ENCODE measurements at places on chromosomes 11 and 22.

- no peak for DNase-seq
These were observed 17.9 kb downstream of the APLNR start for GRCh38 chr11:57219021-57219627.

DNA sequence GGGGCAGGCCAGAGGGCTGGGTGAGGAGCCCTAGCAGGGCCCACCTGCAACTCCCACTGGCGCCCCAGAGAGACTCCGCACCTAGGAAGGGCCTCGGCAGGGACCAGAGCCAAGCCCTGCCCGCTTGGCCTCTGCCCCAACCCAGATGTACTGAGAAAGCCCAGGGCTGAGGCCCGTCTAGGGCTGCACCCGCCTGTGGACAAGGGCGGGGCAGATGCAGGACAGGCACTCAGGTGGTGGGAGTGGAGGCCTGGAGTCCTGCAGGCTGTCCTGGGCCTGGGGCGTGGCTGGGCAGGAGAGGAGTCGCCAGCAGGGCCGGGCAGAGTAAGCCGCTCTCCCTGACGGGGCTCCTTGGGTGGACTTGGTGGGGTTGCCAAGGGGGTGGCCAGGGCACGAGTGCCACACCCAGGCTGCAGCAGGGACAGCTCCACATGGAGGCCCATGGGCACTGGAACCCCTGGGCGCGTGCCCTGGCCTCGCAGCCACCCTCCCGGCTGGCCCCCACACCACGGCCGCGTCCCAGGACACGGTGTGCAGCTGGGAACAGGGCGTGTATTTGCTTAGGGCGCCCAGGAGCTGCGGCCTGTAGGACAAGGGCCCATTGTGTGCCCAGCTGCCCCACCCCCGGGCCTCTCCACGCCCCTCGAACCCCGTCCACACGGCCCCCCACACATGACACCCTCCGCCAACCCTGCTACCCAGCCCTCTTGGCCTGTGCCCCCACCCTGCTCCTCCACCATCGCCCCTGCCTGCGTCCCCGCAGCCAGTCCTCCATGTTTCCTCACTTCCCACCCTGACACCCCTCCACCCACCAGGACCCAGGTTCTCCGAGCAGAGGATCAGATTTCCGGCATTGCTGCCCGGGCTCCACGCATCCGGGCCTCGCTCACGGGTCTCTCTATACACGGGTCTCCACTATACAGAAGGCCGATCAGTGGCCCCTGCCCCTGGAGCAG, 11.3 kb upstream of the PIM3 start:
- no peak for DNase-seq

DNA sequence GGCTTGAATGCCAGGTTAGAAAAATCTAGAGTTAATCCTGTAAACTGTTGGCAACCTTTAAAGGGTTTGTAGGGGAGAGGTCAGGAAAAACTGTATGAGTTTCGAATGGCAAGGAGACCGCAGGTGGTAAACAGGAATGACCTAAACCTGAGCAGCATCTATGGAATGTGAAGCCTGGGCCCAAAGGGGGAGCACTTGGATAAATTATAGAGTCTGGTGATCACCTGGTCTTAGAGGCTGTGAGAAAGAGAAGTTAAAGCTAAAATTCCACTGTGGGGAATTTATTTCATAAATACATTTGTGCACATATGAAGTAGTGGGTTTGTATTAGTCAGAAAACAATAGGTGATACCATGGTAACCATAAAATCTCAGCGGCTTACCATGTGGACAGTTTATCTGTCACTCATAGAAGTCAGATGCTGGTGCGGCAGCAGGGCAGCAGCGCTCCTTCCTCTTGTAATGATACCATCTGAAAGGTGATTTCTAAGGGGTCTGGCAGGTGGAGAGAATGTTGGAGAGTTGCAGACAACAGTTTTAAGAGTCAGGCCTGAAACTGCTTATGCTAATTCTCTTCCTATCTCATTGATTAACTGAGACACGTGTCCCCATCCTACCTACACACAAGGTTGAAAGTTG, 1104.4 kb upstream of the CCDC90B start:
- DNase-seq, result no peak

DNA sequence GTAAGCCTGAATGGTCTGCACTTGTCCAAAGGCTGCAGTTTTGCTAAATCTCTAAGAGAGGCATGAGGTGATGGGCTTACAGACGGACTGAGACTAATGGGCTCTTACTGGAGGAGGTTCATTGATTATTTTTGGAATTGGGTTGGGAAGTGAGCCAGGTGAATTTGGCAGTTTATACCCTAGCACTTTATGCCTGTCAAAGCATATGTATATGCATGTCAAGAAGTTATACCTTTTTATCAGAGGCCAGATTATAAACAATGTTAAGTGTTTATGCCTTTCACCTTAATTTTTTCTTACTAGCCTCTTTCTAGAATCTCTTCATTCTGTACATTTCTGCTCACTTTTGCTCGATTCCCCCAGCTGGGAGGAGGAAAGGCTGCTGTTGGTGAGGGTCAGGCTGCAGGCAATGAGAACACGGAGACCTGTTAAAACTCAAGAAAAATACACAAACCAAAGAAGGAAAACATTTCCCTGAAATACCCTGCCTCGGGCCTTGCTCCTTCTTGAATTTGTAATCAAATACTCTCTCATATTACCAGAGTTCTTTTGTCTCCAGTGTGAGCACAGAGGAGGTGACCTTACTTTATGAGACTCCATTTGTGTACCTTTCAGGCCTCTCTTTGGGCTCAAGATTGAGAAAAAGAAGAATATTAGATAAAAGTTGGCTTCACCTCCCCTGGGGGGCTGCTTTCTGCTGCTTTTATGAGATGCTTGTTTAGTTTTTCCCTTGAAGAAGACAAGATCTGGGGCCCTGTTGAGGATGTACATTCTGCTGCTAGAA, 19.6 kb downstream of the NAT10 start:
- no peak for DNase-seq

GRCh38 chr11:8698917-8699441, 16.4 kb downstream of the RPL27A start:
- DNase-seq, result no peak

DNA sequence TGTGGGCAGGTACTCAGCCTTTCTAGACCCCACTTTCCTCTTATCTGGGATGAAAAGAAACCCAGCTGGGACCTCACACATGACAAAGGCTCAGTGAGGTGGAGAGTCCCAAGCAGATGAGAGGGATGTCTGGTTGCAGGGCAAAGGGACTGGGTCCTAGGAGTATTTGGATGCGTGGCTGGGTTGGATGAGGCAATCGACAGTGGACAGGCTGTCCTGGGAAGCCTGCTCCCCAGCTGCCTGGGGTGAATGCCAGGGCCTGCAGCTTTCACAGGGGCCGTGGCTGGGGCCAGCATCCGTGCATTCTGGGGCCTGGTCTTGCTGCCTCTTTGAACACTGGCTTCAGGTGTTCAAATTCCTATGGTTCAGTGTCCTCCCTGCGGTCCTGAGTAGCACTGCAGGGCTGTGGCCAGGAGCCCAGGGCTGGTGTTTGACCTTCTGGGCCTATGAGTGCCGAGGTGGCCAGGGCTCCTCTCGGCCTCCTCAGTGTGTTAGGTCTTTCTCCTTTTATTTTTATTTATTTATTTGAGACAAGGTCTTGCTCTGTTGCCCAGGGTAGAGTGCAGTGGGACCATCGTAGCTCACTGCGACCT, 65.3 kb downstream of the MCM5 start:
- no peak for DNase-seq

- no peak for DNase-seq
These were observed 58.5 kb downstream of the CSNK2A3 start for GRCh38 chr11:11294551-11294855.

DNA sequence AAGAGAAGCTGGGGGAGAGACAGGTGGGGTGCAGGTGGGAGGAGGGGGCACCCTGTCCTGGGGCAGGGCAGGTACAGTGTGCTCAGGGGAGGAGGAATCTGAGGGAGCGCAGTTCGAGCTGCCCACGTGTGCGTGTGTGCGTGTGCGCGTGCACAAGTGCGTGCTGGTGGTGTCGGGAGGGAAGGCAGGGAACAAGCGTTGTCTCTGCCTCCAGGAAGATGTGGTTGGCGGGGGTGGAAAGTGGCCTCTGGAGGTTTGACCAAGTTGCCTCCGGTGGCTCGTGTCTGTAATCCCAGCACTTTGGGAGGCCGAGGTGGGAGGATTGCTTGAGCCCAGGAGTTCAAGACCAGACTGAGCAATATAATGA, 49.9 kb upstream of the THY1 start:
- DNase-seq, result no peak

GRCh38 chr22:27867085-27867952, 51.7 kb downstream of the PITPNB start:
- DNase-seq, result no peak

DNA sequence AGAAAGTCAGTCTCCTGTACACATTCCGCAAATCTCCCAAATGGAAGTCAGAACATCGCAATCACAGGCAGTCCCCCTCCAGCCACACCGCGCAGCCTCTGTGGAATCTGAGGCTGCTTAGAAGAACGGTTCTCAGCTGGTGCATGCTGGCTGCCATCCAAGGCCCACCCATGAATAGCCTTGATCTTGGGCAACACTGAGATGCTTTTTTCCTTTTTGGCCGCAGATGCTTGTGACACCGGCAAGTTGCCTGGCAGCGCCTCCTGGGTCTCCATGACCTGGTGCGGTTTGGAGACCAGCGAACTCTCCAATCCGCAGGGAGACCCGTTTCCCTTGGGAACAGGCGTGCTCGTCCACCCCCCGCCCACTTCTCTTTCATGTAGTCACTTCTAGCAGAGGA, 26.3 kb upstream of the PHF21B start:
- DNase-seq, result no peak

DNA sequence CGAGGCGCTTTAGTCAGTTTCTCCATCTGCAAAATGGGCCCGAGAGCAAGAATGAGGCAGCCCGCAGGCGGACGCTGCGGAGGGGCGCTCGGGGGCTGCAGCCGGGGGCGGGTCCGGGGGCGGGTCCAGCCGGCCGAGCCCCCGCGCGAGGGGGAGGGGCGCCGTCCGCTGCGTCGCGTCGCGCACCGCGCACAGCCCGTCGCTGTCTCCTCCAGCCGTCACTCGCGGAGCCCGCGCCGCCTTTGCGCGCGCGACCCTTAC, 282 bp downstream of the PC start:
- DNase-seq, result no peak

GRCh38 chr11:47620836-47621378, 21.5 kb downstream of the MTCH2 start:
- no peak for DNase-seq

GRCh38 chr22:46517255-46517761, 20.1 kb downstream of the CELSR1 start:
- no peak for DNase-seq

GRCh38 chr11:13966013-13966412, 3.5 kb downstream of the SPON1 start:
- DNase-seq, result no peak

DNA sequence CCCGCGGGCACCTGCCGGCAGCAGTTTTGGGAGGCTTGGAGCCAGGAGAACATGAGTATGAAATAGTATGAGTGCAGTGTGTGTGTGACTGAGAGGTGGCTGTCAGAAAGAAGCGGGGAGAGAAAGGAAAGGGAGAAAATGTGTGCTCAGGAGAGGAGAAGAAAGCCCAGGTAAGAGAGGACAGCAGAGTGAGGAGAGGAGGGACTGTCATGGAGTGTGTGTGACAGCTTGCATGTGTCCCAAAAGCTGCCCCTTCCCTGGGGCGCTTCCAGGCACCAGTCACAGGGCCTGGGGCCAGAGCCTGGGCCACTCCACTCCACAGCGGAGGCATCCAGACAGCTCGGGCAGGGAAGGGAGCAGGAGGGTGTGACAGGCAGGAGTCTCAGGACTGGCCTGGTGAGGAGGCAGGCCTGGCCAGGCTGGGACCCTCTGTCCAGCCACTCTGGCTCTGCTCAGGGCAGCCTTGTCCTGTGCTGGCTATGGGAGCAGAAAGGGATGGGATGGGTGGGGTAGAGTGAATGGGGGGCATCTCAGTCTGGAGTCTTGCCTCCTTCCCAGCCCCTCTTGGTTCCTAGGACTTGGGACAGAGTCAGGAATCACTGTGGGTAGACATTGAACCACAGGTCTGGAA, 949 bp downstream of the MMP11 start:
- no peak for DNase-seq

DNA sequence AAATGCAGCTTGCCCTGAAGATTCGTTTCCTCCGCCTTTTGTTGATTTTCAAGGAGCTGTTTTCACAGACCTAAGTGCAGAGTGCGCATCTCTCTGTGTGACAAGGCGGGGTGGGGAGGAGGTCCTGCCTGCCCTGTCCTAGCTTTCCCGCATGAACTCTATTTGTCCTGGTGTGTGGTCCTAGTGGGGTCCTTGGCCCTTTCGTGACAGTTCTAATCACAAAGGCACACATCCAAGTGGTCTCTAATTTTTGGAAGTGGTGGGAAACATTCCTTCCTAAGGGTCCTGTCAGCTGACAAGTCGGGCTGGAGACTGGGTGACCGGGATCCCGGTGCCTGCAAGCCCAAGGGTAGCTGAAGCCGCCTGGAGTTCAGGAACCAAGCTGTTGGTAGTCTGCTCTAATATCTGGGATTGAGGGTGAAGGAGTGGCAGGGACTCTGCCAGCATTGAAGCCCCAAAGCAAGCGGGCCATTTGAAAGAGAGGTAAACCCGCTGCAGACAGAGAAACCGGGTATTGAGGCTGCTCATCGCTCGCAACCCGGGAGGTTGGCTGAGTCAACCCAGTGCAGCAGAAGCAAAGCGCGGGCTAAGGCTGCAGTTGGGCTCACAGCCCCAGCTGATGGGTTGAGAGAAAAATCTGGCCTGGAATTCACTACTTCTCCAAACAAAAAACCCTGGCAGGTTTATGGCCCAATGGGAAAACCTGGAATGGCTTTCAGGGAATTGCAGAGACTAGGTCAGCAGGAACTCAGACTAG, 28.1 kb upstream of the FBXO3 start:
- no peak for DNase-seq

DNA sequence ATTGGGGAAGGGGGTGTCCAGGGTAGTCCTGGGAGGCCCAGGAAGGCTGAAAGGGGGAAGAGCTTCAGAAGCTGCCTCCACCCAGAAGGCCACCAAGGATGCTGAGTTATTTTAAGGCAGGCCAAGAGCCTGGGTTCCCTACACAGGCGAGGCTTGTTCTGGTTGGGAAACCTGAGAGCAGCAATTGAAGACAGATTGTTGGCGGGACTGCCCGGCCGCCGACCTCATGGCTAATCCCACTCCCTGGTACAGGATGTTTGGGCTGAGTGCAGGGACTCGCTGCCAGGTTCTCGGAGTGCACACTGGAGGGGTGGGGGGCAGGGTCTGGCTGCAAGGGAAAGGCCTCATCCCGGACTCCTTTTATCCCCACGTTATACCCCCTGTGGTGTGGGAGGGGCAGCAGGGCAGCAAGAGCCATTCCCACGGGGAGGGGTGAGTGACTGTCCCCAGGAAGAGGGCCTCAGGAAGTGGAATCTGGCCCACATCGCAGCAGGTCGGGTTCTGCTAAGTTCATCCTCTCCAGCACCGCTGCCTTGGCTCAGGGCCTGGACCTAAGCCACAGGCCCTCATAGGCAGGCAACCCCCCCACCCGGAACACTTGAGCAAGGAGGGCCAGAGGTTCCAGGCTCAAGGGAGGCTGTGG, 43.6 kb upstream of the PRR5 start:
- no peak for DNase-seq

GRCh38 chr11:45332276-45332934, 46.3 kb upstream of the SYT13 start:
- no peak for DNase-seq
